NCI-H2107 (cell line): ENCODE measurements at places on chromosomes 16 and 17.

DNA sequence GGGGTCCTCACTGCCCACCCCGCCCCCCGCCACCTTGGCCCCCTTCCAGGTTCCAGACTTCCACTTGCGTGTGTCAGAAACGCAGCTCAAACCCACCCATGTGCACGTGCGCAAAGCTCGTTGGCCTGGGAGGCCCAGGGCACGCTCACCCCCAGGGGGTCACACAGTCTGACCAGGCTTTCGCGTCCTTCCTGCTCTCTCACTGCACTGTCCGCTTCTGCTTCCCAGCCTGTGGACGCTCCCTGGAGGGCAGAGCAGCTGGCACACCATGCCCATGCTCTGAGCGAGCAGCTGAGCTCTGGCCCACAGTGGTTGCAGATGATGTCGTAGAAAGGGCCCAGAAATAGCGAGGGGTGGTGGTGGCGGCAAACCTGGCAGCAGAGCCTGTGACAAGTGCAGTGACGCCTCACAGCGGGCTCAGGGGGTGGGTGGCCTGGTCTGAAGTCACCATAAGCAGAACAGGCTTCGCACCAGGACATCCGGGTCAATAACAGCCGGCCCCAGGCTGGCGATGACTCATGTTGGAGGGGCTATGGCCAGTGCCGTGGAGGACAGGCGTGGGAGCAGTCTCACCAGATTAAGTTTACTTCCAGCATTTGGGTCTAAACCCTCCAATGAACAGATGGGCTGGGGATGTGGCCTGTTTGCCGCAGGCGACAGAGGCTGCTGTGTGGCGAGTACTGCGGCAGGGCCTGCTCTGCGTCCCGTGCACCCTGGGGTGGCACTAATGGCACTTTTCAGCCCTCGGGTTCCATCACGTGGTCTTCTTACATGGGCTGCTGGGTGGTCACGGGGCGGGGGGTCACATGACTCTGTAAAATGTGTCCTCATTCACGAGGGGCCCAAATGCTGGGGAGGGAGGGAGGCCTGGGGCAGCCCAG lies 49.0 kb downstream of the NT5M start:
- no peak for DNase-seq

DNA sequence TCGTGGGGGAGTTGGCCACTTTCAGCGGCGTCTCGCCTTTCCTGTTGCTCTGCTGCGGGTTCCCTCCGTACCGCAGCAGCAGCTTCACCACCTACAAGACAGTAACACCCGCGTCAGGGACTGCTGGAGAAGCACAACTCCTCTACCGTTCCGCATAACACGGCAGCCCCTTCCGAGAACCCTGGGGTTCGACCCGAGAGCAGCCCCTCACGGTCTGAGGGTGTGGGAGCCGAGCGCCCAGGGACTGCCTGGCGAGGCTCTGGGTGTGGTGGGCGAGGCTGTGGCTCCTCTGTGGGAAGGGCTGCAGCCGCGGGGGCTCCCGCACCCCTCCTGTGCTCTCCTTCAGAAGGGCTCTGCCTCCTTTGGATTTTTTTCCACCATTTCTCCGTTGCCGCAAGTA lies 68.6 kb downstream of the ZNF778 start:
- no peak for DNase-seq

DNA sequence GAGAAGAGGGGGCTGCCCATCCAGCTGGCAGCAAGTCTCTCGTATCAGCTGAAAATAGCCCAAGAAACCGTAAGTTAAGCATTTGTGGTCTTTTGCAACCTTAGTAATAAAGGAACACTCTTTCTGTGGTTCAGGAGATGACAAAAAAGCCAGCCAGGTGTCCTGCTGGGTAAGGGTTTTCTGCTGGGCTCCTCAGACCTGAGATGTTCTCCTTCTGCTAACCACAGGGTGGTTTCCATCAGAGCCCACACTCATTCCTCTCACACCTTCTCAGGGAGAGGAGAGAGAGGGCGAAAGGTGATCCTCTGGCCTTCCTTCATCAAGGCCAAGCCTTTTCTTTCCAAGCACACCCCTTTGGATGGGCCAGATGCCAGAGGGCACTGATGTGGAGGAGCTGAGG lies 70.7 kb downstream of the TEX14 start:
- DNase-seq, result no peak

DNA sequence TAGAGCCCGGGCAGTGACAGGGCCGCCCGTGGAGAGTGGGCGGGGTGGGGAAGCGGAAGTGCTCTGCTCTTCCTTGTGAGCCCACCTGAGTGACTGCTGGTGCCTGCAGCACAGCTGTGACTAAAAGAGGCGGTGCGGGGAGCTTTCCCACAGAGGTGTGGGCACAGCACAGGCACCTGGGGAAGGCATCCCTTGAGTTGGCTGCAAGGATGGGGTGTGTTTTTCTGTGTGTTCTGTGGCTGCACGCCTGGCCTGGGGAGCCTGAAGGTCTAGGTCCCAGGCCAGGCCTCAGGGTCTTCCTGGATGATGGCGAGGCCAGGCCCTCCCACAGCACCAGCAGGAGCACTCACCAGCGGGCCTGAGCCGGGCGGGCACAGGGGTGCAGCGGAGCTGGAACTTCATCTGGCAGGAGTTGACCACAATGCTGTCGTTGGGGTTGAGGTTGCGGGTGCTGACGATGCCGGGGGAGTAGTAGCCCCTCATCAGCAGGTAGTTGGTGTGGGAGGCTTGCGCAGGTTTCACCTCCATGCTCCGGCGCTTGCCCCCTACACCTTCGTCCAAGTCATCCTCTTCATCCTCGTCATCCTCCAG lies 67.1 kb downstream of the IL21R start:
- no peak for DNase-seq

DNA sequence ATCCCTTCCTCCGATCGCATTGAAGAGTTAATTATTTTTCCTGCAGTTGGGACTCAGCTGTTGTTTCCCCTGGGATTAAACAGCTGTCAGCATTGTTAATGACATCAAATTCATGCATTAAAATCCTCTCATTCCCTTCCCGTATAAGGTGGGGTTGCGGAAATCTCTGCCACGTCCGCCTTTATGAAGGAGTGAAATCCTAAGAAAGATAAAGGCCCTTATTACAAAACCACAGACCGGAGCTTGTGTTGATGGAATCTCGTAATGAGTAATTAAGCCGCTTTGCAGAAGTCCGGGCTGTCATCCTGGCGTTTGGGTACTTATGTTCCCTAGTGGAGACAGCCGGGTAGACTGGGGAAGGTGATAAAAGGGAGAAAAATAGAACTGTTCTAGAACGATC lies 627.6 kb downstream of the MAF start:
- no peak for DNase-seq

- no peak for DNase-seq
These were observed 13.3 kb downstream of the ACACA start for GRCh38 chr17:37393352-37393751.
